CMK (cell line): ENCODE measurements at places on chromosomes 13 and 19.
A peak's percentile ranks its signal among the peaks of the same experiment; 100 is the strongest.

DNA sequence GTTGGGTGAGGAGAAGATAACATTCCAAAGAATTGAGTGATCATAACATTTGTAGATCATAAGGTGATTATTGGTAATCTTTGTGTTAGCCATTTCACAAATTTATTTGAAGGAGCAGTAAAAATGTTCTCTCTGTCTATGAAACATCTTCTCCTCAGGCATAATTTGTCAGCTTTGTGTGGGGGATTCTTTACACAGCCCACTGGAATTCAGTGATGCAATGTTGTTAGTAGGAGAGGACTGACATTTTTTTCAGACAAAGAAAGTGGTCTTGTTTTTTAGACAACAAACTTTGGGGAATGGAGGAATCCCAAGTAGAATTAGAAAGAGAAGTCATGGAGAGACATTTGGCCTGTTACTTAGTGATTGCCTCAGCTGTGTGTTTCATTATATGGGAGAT, 100.3 kb downstream of the ITGBL1 start:
- no peak for DNase-seq

DNA sequence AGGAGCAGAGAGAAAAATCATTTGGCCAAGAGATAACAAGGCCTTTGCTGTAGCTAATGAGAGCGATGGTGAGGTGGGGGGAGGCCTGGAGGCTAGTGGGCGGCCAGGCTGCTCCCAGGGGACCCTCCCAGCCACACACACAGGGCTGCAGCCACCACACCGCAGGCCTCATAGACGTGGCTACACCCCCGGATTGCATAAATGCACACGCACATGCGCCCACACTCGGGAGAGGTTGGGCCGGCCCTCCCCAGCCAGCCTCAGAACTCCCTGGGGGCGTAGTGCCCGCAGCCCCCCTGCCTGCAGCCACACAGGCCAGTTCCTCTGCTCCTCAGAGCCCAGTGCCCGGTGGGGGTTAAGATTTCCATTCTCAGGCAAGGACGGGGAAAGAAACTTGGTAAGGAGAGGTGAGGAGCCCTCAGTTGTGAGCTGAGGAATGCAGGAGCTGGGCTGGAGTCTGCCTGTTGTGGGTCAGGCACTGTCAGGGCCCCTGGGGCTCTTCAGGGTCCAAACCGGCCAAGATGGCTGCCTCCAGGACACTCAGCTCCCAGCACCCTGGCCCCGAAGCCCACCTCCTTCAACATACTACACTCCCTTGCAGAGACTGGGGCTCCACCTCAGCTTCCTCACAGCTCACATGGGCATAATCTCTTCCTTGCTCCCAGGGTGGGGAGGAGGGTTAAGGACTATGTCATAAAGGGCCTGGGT, 8.0 kb downstream of the PTH2 start:
- no peak for DNase-seq

DNA sequence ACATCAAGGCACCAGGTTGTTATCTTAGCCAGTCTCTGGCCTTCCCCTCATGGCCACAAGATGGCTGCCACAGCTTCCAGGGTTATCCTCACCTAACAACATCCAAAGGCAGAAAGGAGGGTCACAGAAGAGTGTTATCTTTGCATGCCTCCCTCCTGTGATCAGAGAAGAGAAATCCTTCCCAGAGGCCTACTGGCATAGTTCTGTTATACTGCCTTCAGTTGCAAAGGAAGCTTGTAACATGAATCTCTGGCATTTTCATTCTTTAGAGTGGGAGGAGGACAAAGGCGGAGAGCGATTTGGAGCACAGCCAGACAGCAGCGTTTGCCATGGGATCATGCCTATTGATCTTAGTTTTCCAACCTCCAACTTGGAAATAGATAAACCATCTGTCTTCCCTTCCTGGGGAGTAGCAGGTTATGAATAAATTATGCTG, 135.7 kb downstream of the DNAJC15 start:
- DNase-seq: no peak

DNA sequence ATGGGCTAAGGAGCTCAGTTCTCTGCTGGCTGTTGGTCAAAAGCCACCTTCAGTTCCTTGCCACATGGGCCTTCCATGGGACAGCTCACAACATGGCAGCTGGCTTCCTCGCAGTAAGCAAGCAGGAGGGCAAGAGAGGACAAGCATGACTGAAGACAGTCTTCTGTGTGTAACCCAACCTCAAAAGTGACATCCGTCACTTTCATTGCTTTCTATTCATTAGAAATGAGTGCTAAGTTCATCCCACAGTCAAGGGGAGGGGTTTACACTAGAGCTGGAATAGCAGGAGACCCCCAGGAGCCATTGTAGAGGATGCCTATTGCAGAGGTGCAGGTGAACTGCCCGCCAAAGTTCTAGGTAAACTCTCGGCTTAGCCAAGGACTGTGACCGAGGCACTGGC, 163.3 kb downstream of the NUFIP1 start:
- DNase-seq: no peak

GRCh38 chr19:52748336-52748950, 13.6 kb upstream of the ZNF611 start:
- DNase-seq: no peak

- no peak for DNase-seq
Observed at GRCh38 chr13:26424181-26424580, 133.3 kb upstream of the WASF3 start.

DNA sequence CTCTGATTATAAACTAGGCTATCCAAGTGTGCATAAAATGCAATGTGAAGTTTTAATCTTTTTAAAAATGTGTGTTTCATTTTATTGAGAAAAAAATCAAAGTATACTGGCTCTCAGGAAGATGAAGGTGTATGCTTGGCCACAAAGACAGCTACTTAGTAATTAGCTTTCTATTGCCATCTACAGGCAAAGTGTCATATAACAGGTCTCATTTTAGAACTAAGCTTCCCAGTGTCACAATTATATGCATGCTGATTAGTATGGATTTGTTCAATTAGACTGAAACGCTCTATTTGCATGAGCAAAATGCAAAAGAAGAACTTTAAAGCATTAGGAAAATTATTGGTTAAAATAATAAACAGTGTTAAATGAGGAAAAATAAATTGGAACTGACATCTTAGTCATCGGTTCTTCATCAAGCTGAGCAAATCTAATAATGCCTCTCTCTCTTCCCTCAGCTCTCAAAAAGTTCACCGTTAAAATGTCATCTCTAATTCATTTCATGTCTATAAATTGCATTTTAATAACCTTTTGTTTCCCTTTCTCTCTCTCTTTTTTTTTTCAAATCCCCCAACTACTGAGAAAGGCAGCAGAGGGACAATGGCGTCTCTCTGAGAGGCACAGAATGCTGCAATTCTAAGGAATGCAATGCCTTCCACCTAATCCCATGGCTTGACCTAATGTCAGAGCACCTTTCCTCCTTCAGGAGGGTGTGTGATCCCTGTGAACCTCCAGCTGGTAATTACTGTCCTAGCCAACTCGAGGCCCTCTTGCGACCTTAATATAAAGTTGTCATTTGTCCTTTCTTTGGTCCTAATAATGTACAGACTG, 313.1 kb upstream of the MAB21L1 start:
- DNase-seq: no peak

DNA sequence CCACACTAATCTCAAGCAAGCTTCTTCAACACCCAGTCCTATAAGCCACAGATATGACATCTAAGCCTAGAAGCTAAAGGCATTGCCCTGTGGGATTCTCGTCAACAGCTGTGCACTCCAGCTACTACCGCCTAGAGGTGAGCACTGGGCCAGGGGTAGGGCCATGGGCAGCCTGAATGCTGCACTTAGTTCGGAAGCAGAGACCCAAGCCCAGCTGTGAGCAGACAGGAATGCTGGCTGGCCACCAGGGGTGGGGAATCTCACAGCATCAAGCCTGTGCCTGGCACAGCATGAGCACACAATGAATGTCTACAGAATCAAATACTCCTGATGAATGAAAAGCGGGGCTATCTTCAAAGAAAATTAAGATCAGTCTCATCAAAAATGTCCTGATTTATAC, 167.5 kb upstream of the UBL3 start:
- no peak for DNase-seq

- no peak for DNase-seq
Observed at GRCh38 chr13:110206996-110207395, 100.0 kb downstream of the COL4A1 start.

GRCh38 chr19:984165-984967, at the start of gene WDR18:
WDR18 (plus strand) TSS chr19:984345; CDS start chr19:984354, 9 bp downstream.
- DNase-seq: peak; percentile 69

DNA sequence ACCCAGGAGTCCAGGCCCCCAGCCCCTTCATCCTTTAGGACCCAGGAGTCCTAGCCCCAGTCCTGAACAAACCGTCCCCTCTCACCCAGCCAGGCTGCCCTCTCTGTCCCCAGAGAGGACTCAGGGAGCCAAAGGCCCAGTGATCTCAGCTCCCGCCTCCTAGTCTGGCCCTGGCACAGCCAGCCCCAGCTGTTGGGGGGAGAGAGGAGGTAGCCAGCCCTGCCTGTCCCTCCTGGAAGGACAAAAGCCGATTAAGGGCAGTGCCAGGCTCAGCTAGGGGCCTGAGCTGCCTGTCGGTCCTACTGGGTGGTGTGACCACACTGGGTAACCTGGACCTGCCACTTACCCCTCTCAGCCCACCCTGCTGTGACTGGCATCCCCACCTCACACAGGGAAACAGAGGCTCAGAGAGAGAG, 14.5 kb downstream of the LIPE start:
- no peak for DNase-seq

- no peak for DNase-seq
Observed at GRCh38 chr13:98385606-98386005, 191.3 kb downstream of the STK24 start.

DNA sequence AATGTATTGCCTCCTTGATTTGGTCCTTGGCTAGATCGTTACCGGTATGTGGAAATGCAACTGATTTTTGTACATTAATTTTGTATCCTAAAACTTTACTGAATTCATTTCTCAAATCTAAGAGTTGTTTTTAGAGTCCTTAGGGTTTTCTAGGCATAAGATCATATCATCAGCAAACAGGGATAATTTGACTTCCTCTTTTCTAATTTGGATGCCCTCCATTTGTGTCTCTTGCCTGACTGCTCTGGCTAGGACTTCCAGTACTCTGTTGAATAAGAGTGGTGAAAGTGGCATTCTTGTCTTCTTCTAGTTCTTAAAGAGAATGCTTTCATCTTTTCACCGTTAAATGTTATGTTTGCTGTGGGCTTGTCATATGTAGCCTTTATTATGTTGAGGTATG, 12.0 kb upstream of the CYP2A13 start:
- DNase-seq: no peak

- no peak for DNase-seq
Observed at GRCh38 chr19:48403606-48404005, 10.1 kb downstream of the GRIN2D start.

DNA sequence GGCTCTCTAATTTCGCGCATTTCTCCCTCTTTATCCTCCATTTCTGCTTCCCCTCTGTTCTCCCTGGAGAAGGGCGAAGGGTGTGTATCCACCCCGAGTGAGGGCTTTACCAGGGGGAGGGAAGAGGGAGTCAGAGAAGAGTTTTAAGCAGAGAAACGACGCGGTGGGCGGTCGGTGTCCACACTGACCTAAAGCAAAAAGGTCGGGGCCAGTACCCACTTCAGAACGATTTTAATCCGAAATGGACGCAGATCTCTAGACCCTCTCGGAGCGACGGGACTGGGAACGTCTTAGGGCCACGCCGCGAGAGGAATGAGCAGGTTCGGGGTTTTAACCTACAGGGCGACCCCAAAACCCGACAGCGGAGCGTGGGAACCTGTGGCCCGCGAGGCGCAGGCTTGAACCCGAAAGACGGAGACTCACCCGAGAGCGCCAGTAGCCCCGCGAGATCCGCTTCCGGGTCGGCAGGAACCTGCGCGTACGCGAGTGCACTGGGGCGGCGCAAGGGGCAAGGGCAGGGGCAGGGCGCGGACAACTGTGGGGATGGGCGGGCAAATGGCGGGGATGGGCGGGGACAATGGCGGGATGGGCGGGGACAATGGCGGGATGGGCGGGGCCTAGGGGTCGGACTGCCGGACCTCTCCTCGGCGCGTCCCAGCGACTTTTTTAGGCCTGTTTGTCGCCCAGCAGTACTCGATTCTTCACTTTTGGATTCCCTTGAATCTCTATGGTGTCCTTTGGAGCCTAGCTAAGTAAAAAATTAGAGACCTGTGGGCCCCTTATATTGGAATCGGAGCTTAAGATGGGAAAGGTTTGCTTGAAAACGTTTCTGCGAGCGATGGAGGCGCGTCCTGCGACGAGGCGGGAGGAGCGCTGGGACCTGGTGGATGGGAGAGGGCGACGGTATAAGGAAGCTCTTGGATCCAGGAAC, at the start of gene ZNF677:
ZNF677 (minus strand) TSS at position 463 of the 931 bp plus-strand sequence. CDS start 3,323 bp downstream, outside the sequence.
- no peak for DNase-seq

GRCh38 chr19:19464339-19465098, 50.8 kb downstream of the TSSK6 start:
- no peak for DNase-seq

DNA sequence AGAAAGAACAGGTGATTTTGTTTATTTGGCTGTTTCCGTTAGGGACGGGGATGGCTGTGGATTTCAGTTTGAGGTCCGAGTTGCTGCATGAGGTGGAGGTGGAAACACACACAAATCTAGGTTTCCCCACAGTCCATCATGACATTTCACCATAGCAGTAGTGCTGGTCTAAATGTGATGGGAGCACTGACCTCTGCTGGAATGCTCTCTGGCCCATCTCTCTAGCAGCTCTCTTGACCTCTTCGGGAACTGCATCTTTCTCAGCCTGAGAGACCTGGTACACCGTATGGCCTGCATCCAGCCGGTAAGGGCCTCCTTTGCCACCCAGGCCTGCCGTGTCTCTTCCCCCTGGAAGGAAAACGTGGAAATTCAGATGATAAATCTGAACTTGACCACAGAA, 154.0 kb downstream of the RGCC start:
- DNase-seq: no peak

GRCh38 chr19:8387688-8388611, 2.2 kb upstream of the RAB11B start:
- no peak for DNase-seq

- no peak for DNase-seq
Observed at GRCh38 chr13:101493541-101493940, 41.1 kb downstream of the ITGBL1 start.

GRCh38 chr19:40369797-40370196, 20.2 kb downstream of the HIPK4 start:
- no peak for DNase-seq

- no peak for DNase-seq
Observed at GRCh38 chr13:113027566-113027965, 58.6 kb downstream of the MCF2L start.

DNA sequence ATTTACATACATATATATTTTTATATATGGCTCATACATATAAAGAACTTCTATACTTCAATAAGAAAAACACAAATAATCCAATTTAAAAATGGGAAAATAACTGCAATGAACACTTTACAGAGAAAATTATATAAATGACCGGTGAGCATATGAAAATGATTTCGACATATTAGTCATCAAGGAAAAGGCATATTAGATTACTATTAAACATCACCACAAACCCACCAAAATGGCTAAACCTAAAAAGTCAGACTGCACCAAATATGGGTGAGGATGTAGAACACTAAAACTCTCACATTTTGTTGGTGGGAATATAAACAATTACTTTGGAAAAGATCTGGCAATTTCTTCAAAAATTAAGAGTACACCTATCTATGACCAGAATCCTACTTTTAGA, 316.2 kb downstream of the ENOX1 start:
- DNase-seq: no peak

DNA sequence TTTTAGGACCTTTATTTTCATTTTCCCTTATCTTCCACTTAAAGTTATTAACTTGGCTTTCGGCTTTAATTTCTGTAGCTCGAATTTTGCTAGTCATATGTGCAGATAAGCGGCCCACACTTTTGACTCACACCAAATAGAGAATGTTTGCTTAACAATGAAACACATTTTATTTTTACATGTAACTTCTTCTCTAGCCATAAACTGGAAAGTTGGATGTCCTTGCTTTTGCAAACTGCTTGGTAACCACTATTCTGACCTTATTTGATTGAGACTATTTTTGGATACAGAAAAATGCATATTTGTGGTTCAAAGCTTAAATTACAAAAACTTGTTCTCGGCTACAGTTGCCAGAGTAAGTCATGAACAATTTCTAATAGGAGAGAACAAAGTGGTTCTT, 600.0 kb downstream of the KCTD12 start:
- no peak for DNase-seq
